RKO (cell line): ENCODE measurements at places on chromosomes 5 and 9.

GRCh38 chr9:99004717-99005460 lies 61.2 kb downstream of the COL15A1 start:
- no peak for DNase-seq

- DNase-seq, result peak; percentile 75
Observed at GRCh38 chr5:10145923-10146401, 103.7 kb downstream of the ATPSCKMT start.

GRCh38 chr9:82949203-82949602 lies 113.7 kb downstream of the RASEF start:
- no peak for DNase-seq

- DNase-seq, result peak; percentile 25
Observed at GRCh38 chr9:135090547-135090946, 3.1 kb downstream of the OLFM1 start.

- DNase-seq, result no peak
Observed at GRCh38 chr9:35771075-35771433, 17.0 kb upstream of the MSMP start.

DNA sequence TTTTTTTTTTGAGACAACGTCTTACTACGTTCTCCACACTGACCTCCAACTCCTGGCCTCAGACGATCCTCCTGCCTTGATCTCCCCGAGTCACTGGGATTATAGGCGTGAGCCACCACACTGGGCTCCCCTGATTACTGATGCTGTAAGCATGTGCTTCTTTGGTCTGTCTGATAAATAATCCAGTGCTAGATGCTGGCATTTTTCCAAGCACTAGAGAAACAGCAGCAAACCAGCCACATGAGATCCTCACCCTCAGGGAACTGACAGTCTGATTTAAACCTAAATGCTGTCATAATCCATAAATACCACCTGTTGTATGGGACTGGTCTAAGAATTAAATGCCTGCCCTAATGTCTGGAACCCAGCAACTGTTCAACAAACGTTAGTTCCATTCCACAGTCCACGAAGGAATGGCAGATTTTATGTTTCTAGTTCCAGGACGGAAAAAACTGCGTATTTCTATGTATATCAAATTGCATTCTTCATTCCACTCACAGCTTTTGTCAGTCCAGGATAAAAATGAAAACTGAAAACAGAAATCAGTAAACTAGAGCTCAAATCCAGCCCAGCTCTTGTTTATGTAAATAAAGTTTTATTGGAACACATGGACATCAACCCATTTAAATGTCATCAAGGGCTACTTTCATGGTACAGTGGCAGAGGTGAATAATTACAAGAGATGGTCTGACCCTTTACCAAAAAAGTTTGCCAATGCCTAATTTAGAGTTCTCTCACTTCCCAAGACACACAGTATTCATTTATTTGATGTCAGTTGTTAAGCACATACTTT lies 20.1 kb downstream of the SLC35D2 start:
- no peak for DNase-seq

DNA sequence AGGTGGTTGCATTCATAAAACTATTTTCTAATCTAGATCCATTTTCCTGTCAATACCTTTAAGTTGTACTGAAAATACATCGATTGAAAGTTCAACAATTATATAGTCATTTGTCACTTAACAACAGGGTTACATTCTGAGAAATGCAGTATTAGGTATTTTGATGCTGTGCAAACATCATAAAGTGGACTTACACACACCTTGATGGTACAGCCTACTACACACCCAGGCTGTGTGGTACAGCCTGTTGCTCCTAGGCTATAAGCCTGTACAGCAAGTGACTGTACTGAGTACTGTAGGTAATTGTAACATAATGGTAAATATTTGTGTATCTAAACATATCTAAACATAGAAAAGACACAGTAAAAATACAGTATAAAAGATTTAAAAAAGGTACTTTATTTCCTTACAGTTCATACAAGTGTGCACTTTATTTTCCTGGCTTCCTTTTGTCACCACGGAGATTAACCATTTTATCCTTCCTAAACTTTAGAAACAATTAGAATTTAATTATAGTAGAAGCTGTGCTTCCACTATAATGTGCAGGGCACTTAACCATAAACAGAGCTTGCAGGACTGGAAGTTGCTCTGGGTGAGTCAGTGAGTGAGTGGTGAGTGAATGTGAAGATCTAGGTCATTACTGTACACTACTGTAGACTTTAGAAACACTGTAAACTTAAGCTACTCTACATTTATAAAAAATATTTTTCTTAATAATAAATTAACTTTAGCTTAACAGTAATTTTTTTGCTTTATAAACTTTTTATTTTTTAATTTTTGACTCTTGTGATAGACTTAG lies 42.9 kb upstream of the MEF2C start:
- DNase-seq, result peak; percentile 16

DNA sequence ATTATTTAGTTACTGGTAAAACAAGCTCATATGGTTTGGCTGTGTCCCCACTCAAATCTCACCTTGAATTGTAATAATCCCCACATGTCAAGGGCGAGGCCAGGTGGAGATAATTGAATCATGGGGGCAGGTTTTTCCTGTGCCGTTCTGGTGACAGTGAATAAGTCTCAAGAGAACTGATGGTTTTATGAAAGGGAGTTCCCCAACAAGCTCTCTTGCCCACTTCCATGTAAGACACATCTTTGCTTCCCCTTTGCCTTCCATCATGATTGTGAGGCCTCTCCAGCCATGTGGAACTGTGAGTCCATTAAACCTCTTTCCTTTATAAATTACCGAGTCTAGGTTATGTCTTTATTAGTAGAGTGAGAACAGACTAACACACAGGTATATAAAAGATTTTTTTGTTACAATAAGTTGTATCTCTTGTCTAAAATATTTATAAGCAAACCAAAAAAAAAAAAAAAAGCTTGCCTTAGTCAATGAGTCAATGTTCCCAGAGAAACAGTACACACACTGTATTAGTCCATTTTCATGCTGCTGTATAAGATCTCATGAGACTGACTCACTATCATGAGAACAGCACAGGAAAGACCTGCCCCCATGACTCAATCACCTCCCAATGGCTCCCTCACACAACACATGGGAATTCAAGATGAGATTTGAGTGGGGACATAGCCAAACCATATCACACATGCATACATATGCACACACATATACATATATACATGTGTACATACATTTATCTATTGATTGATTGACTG lies 138.3 kb downstream of the BASP1 start:
- peak; percentile 60 for DNase-seq

DNA sequence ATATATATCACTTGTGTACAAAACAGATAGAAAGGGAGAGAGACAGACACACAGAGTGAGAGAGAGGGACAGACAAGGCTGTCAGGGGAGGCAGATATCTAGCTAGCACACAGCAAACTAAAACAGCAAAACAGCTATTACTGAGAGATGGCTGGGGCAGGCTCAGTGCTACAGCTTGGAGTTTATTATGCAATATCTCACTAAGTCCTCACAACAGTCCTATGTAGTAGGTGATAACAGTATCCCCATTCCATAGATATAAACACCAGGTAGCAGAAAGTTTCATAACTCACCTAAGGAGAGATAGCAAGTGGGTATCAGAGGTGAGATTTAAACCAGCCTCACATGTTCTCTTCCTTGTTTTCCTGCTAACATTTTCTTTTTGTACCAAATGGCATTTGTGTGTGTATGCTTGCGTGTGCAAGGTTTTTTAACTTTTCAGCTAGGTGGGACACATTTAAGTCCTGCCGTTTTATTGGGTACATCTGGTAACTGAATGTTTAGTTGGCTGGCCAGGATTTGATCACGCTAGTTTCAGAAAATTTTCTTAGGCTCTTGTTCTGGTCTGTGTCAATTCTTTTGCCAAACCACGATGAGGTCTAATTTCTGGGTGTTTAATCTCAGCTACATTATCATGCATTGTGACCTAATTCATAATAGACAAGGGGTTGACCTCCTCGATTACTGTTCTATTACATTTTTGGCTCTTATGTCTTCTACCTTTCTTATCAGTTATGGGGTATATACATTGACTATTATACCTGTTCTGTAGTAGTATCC lies 105.1 kb downstream of the LMNB1 start:
- no peak for DNase-seq

- DNase-seq, result no peak
Observed at GRCh38 chr5:8844847-8845246, 701.0 kb downstream of the SEMA5A start.

DNA sequence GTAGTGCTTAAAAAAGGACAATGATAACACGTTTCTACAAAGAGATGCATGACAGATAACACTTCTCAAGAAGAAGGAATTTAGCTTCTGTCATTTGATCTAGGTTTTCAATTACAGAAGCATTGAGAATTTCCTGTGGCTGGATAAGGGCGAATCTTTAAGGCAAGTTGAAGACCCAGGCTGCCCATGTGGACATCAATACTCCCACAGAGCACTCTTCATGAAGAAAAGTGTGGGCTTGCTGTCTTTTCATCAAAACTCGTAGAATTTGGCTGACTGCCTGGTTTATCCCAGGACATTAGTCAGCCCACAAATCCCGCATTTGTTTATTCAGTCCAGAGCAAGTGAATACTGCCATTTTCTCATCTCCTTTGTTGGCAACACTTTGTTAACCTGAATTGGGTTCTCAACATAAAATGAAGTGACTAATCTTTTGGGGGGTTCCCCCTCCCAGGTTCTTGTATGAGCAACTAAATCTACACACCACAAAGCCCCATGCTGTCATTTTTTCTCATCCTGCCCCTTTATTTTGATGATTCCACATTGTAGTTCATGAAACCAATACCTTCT lies 43.4 kb upstream of the CDKN2B start:
- DNase-seq, result peak; percentile 79

- no peak for DNase-seq
Observed at GRCh38 chr9:84411683-84412267, 71.2 kb upstream of the SLC28A3 start.

DNA sequence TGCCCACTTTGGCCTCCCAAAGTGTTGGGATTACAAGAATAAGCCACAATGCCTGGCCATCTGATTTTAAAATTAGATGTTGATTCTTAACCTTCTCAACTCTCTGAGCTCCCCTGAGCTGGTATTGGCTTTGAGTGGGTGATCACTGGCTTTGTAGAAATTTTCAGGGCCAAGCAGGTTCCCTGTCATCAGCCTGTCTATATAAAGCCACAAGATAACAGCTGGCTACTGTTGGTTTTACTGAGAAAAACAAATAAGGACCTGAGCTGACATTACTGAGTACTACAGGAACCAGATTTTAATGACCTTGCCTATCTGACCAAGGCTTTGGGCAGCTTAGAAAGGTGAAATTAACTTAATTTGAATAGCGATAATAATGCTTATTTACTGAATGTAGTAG lies 153.6 kb downstream of the MSX2 start:
- DNase-seq, result no peak

GRCh38 chr9:38289236-38289865 lies 103.2 kb upstream of the ALDH1B1 start:
- DNase-seq, result no peak

DNA sequence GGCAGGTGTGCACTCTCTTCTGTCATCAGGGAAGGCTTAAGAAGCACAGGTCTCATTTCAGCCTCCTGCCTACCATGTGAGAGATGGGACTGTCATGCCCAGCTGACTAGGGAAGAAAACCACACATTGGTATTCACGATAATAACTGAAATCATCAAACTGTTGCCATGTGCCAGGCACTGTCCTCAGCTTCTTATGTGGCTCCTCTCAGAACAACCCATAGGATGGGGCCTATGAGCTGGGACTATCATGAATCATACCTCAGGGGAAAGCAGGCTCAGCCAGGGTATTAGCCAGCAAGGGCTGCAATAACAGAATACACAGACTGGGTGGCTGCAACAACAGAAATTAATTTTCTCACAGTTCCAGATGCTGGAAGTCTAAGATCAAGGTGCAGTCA lies 3.3 kb downstream of the AFAP1L1 start:
- DNase-seq, result peak; percentile 3

- DNase-seq, result no peak
Observed at GRCh38 chr5:93674866-93675459, 66.4 kb downstream of the POU5F2 start.

- no peak for DNase-seq
Observed at GRCh38 chr9:22740781-22741180, 294.2 kb downstream of the DMRTA1 start.

DNA sequence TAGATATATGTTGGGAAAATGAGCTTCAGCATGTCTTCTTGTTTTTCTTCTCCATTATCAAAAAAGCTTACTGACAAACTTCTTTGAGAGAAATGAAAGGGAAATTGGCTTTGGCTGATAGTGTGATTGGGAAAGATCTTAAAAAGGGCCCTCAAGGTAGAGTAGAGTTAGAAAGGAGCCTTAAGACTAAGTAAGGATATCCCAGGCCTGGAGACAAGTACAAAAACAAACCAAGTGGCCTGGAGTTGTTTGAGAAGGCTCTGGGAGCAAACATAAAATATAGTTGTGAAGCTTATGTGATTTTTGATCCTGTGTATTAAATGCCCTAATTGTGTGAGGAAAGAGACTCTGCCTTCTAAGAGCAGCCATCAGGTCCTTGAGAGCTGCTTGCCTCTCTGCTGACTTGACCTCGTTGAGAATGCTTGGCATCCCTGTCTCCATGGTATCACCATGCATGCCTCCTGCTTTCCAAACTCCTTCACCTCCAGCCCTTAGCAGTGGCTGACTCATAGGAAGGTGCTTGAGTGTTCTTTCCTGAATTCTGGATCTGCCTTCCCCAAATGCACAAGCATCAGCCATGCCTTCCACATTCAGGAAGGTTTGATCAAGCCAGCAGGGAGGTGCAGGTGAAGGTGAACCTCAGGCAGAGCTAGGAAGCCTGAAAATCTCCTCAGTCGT lies 78.9 kb downstream of the SMARCA2 start:
- no peak for DNase-seq

DNA sequence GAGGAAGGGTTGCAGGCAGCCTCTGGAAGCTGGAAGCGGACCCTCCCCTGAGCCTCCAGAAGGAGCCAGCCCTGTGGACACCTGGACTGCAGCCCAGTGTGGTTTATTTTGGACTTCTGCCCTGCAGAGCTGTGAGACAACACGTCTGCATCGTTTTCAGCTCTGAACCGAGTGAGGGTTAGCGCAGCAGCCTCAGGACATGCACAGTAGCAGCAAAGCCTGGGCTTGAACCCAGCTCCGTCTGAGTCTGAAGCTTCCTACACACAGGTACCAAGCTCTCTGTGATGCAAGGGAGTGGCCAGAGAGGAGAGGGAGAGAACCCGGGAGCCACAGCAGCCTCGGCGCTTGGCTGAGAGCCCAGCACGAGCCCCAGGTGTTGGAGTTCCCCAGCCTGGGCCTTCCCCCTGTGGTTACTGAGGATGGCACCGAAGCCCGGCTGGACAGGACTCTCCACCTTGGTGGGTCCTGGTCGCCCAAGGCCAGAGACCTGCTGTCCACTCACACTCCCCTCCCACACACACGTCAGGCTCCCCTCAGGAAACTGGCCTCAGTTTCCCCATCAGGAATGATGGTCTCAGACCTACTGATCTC lies 128.2 kb downstream of the OLFM1 start:
- DNase-seq, result no peak

GRCh38 chr9:78707481-78707991 lies 410.6 kb downstream of the PSAT1 start:
- DNase-seq, result no peak
